ENCODE measurements at places on chromosomes 11 and 22.

DNA sequence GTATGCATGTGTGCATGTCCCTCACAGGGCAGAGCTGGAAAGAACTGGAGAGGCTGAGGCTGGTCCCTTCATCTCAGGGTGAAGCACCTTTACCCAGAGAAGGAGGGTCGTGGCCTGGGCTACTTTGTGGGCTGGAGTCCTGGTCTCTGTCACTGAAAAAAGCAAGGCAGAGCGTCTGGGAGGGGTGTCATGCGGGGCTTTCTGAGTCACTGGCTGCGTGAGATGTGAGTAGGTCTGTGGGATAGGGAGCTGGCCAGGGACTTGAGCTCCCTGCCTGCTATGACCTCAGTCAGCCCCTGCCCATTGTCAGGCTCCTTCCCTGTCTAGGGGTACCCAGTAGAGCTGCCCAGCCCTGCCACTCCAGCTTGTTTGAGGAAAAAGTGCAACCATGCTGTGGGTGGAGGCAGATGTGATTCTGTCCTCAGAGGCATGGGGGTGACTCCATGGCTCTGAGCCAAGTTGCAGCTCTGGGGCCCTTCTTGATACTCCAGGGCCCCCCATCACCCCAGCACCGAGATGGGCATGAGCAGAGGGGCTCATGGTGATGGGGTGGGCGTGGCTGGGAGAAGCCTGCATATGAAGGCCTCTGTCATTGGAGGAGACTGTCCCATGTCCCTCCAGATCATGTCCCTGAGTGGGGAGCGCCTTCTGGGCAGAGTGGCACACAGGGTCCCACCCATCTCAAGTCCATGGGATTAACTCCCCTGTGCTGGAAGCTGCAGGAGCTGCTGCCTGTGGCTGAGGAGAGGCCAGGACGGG lies 27.8 kb downstream of the KCNQ1 start:
- DNase-seq = no peak

- DNase-seq = no peak
Observed at GRCh38 chr11:134575504-134576230, 163.6 kb upstream of the B3GAT1 start.

DNA sequence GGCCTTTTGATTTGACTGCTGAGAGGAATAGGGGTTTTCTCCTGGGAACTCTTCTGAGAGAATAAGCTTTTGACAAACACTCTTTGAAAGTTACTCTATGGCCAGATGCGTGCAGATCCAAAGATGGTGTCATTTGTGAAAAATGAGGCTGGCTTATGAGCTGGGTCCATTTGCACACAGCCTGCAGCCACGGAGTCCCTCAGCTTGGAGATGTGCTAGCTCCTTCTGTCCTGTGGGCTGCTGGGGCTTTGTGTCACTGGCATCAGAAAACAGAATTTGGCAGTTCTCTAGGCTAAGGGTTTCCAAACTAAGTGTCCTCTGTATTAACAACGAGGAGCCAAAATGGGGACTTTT lies 702.4 kb downstream of the NTM start:
- DNase-seq = no peak

- DNase-seq = no peak
Observed at GRCh38 chr11:69229511-69229910, 64.4 kb upstream of the MYEOV start.

DNA sequence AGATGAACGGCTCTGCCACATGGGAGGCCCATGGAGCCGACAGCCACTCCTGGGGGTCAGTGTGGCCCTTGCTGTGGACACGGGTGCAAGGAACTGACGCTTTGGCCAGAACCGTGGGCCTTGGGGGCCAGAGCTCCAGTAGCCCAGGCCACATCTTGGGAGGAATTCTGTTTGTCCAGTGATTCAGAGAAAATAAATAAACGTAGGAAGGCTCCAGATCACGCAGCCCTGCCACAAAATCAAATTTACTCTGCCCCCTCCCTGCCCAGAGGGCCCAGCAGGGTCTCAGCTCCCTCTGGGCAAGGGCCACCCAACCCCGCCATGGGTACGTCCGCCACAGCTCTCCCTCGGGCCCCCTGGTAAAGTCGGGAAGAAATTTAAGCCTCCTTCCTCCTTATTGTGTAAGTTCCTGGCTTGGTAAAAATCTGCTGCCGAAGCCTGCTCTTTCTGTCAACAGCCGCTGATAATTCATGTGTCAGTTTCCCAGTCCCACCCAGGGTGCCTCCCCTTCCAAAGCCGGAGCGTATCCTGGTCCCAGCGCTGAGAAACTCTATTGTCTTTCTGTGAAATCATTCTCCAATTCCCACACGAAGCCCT lies 6.9 kb upstream of the MUC5AC start:
- DNase-seq = no peak

DNA sequence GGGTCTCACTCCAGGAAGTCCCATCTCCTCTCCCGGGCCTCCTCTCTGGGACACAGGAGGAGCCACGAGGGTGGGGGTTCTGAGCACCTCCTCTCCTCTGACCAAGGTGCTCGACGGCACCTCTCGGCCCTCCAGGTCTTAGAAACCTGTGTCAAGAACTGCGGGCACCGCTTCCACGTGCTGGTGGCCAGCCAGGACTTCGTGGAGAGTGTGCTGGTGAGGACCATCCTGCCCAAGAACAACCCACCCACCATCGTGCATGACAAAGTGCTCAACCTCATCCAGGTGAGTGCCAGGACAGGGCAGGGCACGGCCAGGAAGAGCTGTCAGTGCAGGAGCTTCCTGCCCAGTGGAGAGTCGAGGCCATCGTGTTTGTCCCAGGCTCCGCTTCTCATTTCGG lies 23.2 kb downstream of the TOM1 start:
- DNase-seq = no peak
